Suppressor macrophage treated with lipopolysaccharide for 1 hour (primary cell): ENCODE measurements at places on chromosomes 7 and 10.

- DNase-seq, result no peak
Observed at GRCh38 chr7:116598861-116599260, 73.1 kb upstream of the MET start.

- DNase-seq, result no peak
Observed at GRCh38 chr10:67011480-67011879, 85.6 kb downstream of the LRRTM3 start.

DNA sequence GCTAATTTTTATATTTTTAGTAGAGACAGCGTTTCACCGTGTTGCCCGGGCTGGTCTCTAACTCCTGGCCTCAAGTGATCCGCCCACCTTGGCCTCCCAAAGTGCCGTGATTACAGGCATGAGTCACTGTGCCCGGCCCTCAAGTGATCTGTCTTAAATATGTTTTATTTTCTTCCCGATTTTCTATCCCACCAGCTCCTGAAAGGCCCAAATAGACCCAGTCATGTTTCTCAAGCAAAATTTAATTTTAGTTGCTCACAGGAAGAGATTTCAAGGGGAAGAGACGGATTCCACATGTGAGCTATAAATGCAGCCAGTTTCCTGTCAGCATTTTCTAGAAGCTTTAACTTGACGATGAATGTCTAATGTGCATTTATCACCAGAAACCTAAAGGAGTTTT lies 12.0 kb downstream of the DENND10 start:
- DNase-seq, result peak; percentile 33

DNA sequence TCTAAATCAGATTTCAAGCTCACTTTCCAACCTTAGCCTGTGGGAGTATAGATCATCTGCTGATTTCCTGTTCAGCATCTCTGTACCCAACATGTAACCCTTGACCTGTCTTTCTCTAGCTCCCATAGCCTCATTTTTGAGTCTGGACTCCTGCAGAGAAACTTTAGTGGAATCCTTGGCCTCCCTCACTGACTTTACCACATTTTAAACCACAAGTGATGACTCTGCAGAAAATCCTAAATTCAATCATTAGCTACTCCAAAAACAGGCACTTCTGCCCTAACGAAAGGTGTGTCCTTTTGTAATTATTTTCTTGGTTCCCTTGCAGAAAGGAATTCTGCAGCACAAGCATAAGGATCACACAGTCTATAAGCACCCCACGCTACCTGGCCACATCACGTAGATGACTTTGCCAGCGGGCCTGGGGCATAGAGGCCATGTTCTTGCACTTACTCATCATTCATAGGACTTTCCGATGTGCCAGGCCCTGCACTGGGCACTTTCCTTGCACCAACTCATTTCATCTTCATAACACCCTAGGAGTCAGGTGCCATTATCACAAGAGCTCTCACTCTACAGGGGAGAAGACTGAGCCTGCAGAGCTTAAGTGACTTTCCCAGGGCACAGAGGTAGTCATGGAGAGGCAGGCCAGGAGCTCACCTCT lies 57.2 kb upstream of the OPALIN start:
- peak; percentile 30 for DNase-seq

GRCh38 chr10:89810908-89811525 lies 109.6 kb downstream of the KIF20B start:
- no peak for DNase-seq

DNA sequence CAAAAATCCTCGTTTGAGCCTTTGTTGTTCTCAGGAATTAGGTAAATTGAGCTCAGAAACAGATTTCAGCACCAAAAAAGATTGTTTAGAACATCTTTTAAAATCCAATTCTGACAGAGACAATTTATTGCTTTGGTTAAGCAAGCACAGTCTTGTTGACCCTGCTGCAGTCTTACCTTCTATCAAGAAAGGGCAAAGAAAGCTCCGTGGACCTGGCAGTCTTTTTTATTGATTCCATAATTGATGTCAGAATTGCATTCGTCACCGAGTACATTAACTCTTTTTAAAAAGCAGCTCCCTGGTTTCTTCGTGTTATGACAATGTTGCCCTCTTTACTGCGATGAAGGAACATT lies 334.8 kb downstream of the FGFR2 start:
- no peak for DNase-seq

- DNase-seq, result no peak
Observed at GRCh38 chr10:9579110-9579705, 1438.5 kb upstream of the CELF2 start.

DNA sequence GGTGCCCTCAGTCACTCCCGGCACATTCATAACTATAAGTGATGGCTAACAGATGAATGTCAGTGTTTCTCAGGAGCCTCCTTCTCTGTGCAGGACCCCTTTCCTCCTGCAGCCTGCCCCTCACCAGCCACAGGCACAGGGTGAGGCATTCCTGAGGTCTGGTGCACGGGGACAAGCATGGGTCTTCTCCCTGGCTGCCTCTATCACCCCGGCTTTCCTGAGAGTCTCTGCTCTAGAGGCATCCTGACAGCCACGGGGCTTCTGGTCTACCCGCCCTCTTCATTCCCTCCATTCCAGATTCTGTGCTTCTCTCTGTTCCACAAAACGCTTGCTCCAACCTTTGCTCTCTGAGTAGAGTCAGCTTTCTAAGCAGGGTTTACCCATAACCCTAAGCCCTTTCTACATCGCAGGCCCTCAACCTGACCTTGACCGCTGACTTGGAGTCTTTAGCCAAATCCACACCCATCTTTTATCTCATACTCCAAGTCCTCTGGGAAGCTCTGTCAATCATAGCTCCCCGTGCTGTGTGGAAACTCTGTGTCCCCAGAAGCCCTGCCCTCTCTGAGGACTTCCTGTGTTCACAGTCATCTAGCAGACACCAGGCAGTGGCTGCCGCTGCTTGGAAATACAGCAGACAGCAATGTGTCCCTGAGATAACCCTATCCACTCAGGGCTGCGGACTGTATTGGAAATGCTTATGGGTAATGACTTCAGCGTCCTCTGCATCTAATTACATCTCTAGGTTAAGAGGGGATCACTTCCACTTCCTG lies 159.0 kb downstream of the SFMBT2 start:
- DNase-seq, result no peak

- no peak for DNase-seq
Observed at GRCh38 chr7:19106241-19107080, 11.0 kb downstream of the TWIST1 start.

DNA sequence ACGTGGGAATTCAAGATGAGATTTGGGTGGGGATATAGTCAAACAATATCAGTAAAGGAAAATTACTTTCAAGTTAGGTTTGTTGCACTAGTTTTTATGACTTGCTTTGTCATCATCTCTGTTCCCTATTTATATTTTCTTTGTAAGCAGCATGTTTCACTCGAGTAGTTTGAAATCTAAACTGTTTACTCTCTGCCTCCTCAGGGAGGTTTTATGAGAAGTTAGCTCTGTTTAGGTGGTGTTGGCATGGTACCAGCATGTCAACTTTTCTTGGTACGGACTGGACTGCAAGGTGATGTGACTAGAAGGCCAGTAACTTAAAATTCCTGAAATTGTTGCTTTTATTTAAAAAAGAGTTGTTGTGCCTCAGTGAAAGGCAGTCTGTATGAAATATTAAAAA lies 59.2 kb upstream of the MTPN start:
- no peak for DNase-seq

GRCh38 chr7:47026780-47027361 lies 555.0 kb downstream of the TNS3 start:
- no peak for DNase-seq

- DNase-seq, result no peak
Observed at GRCh38 chr7:50807026-50807730, 24.5 kb upstream of the GRB10 start.

GRCh38 chr10:75466886-75467285 lies 35.5 kb downstream of the LRMDA start:
- no peak for DNase-seq

- DNase-seq, result no peak
Observed at GRCh38 chr7:133551466-133551865, 298.6 kb downstream of the EXOC4 start.

DNA sequence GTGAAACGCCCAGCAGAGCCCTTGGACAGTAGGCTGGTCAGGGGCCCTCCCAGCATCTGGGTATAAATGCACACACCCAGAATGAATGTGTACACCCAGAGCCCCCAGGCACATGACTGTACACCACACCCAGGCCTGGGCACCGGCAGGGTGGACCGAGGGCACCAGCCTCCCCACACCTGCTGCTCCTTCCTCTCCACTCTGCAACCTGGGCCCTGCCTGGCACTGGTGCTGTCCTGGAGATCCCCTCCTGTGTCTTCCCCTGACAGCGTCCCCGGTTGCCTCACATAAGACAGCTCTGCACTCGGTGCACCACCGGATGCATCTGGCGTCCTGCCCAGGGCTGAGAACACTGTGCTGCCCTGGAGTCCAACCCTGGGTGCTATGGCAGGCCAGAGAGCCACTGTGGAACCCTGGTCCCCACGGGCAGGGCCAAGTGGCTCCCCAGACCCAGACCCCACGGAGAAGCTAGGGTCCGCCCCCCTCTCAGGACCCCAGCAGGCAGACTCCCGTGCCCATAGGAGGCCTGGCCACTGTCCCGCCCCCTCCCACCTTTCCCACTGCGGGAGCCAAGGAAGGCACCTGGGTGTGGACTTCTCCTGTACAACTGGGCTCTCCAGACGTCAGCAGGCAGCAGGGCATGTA lies 6.6 kb downstream of the RASGEF1A start:
- no peak for DNase-seq

GRCh38 chr7:131950758-131951157 lies 394.3 kb upstream of the PODXL start:
- no peak for DNase-seq

GRCh38 chr7:114791771-114792170 lies 130.1 kb upstream of the MDFIC start:
- DNase-seq, result no peak

DNA sequence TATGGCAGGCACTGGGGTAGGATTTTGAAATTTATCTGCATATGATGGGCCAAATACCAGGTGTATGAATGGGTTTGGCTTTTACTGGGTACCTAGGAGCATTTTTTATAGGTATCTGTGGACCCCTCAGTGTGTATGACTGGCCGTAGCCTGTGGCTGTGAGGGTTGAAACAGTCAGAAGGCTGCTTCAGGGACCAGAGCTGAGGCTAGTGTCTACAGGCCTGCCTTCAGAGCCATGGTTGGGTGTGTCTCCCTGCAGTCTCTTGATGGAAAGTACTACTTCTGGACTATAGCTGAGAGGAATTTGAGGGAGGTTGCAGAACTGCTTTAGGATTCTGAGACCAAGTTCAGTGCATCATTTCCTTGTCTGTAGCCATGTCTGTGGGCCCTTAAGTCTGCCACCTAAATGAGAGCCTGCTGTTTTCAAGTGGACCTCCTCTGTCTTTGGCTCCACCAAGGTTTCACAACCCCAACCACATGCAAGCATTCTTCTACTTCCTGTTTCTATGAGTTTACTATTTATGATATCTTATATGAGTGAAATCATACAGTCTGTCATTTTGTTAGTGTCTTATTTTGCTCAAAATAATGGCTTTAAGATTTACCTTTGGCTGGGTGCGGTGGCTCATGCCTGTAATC lies 19.9 kb upstream of the ZNF138 start:
- no peak for DNase-seq

DNA sequence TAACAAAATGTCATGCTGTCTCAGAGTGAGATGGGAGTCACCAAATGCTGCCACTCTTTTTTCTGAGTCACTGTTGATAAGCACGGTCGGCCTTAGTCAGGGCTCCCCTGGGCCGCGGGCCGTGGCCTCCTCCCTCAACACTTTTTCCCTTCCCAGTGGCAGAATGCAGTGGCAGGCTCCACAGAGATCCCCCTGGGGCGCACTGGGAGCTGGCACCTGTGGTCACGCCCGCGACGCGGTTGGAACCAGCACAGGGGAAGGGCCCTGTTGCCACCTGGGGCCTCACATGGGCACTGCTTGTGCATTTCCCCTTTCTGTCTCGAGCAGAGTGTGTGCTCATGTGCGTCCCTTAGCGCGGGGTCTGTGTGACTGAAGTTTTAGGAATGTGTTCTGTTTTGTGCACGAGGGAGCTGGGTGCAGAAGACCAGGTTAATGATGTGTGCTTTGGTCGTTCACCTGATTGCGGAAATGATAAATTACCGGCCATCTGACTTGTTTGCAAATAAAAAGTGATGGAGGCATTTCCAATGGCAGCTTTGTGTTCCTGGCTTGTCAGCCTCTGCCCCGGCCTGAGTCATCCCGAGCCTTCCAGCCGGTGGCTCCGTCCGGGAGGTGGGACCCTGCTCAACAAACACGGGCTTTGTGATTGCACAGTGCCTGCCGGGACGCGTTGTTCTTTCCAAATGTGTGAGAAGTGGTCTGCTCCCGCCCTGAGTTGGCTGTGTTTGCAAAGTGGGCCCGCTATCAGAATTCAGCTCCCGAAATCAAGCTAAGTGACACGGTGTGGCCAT lies 100.7 kb downstream of the NKX6-2 start:
- no peak for DNase-seq

GRCh38 chr7:107615910-107616680 lies 36.0 kb downstream of the BCAP29 start:
- no peak for DNase-seq

GRCh38 chr7:106206826-106207541 lies 77.8 kb downstream of the NAMPT start:
- no peak for DNase-seq

DNA sequence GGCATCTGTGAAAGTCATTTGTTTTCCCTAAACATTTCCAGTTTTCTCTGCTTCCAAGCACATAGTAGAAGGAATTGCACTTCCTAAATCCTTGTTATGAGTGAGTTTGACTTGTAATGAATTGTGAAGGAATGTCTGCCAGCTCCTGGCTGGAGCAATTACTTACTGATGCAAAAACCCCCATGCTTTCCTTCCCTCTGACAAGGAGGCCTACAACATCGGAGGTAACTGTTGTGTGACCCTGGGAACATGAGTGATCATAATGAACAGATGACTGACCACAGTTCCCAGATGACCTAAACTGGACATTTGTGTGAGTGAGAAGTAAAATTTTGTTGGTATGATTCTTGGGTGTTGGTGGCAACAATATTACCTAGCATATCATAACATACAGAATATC lies 21.4 kb upstream of the CPVL start:
- DNase-seq, result no peak

GRCh38 chr10:76738991-76739390 lies 898.6 kb downstream of the KCNMA1 start:
- no peak for DNase-seq

GRCh38 chr7:29288181-29289091 lies 93.9 kb downstream of the CHN2 start:
- no peak for DNase-seq

DNA sequence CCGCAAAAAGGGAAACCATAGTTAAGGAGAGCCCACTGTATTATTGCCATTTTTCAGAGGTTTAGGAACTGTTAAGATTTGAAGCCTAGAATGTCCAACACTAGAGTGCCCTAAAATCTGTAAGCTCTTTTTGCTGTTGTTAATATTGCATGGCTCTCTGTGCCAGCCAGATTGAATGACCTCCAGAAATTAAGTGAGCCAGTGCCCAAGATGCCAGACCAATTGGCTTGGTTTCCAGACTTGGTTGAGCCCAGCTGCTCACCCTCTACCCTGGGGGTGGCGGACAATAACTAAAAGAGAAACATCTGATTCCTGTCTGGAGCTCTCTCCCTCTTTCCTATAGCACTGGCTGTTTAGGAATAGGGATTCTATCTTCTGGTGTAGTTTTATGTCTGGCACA lies 340.1 kb downstream of the PHF14 start:
- DNase-seq, result no peak
